ENCODE measurements at places on chromosomes 3 and 15.

GRCh38 chr15:49875392-49875791, 243.6 kb downstream of the ATP8B4 start:
- DNase-seq = no peak

- no peak for DNase-seq
Observed at GRCh38 chr3:154113609-154114008, 7.6 kb upstream of the ARHGEF26 start.

- DNase-seq = no peak
Observed at GRCh38 chr3:152558386-152558785, 276.5 kb upstream of the P2RY1 start.

DNA sequence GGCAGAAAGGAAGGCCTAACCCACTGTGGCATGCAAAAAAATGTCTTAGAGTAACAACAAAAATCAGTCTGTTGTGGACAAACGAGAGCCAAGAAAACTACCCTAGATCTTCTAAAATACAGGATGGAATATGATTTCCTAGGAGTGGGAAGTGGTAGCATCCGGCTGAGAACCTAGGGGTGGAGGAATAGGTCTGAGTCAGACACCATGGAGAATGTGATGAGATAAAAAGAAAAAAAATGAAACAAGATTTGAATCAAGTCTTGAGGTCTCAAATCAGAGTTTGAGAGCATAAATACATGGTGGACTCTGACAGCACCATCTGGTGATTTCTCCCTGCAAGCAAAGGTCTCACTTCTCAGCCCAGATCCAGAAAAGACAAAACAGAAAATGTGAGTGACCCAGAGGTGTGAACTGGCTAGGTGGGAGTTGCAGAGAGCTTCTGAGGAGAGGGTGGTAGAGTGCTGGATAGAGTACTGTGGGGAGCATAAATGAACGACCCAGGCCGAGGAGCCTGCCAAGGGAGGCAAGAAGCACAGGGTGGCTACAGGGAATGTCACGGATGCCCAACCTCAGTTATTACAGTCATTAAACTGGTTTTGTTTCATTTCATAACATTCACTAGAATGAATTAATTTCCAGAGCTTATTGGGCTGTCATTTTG, 27.6 kb upstream of the VEPH1 start:
- DNase-seq = no peak

DNA sequence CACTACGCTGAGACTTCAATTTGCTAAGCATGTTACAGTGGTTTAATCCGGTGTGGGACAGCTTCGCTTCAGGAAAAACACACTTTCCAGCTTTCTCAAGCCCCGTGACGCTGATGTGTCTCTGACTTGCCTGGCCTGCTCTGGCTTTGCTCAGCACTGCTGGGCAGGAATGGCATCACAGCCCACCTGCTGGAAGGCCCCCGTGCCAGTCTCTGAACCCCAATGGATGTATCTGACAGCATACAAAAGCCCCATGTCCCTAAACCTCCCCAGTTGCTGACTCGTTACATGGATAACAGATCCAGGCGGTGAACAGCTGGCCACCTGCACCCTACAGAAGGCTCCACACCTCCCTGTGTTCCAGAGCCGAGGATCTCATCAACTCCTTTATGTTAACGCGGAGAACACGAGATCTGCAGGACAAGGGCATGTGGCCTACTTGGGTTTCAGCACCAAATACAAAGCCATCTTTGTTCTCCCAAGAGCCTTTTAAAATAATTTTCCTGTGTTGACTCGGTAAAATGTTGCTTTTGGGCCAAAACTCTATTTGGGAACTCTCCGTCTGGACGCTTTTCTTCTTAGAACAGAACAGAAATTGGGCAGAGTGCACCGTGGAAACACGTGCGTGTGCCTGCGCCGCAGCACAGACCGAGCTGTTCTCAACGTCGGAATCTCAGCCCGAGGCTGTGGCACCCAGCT, 61.4 kb downstream of the ATP10A start:
- DNase-seq = no peak

GRCh38 chr15:93278006-93278405, 189.0 kb upstream of the RGMA start:
- no peak for DNase-seq

- no peak for DNase-seq
Observed at GRCh38 chr3:130596484-130596883, 79.5 kb downstream of the COL6A6 start.
